Forelimb muscle (tissue), 1 donor: ENCODE measurements at places on chromosomes 1 and 21.

GRCh38 chr1:6614019-6614928 is 743 bp downstream of the PHF13 start:
- no peak for DNase-seq

- DNase-seq: no peak
Measured at GRCh38 chr1:164905869-164906268, 346.9 kb downstream of the PBX1 start.

- DNase-seq: no peak
Measured at GRCh38 chr1:185334182-185334581, 17.1 kb upstream of the IVNS1ABP start.

- DNase-seq: no peak
Measured at GRCh38 chr1:53325326-53326087, 2.4 kb downstream of the LRP8 start.

DNA sequence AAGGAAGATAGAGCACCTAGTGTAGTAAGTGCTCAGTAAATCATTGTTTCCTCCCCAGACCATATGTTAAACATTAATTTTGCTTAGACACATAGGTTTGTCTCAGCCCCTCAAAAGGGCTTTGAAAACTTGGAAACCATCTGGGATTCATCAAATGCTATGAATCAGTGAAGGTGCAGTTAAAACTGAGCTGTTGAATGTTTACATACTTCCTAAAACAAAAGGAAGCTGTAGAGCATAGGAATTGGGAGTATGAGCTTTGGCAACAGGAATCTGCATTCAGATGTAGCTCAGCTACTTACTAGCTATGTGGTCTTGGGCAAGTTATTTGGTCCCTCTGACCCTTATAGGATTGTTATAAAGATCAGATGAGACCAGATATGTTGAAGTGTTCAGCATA is 18.7 kb upstream of the PODN start:
- DNase-seq: no peak

GRCh38 chr21:23496729-23497128 is 2110.6 kb downstream of the MRPL39 start:
- DNase-seq: no peak

DNA sequence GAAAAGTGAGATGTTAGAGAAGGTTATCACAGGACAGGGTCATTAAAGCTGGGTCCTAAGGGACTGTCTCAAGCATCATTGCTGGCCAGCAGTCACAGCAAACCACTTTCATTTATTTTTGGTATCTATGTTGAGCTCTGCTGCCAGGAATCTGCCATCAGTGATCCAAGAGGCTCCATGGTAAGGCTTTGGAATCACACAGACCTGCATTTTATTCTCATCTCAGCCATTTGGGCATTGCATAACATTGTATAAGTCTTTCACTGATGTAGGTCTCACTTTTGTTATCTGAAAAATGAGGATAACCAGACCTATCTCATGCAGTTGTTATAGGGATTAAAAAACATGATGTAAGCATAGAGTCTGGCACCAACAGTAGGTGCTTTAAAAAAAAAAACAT is 77.5 kb downstream of the OMA1 start:
- no peak for DNase-seq

- DNase-seq: no peak
Measured at GRCh38 chr21:38206646-38207045, 50.1 kb upstream of the KCNJ15 start.

DNA sequence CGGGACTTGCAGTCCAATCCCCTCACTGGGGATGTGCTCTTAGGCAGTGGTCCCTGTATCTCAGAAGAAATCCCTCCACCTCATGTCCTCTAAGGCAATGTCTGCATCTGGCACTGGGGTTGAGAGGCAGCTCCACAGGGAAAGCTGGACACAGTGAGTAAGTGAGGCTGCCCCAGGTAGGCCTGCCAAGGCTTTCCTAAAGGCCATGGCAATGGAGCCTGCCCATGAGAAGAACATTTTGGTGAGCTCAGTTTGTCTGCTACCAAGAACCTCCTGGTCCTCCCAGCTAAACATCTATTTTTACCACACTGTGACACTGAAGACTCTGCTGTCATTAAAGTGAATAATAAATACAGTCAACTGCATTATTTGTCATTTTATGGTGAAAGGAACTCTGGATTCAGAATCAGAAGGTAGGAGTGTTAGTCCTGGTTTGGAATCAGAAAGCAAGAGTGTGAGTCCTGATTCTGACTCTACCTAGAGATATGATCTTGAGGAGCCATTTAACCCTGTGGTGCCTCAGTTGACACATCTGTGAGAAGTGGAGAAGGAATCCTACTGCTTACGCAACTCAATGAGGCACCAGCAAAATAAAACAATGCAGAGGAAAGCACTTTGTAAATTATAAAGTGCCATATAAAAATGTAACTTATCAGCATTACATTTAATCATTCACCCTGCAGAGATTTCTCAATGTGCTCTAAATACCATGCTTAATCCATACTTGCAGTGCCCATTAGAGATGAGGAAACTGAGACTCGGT is 41.0 kb downstream of the TBX15 start:
- DNase-seq: no peak

GRCh38 chr21:31557421-31558188 is 101.9 kb upstream of the SOD1 start:
- DNase-seq: no peak

- DNase-seq: no peak
Measured at GRCh38 chr1:238681021-238681420, 705.3 kb upstream of the CHRM3 start.

- DNase-seq: no peak
Measured at GRCh38 chr1:209810783-209811182, 4.8 kb upstream of the IRF6 start.

DNA sequence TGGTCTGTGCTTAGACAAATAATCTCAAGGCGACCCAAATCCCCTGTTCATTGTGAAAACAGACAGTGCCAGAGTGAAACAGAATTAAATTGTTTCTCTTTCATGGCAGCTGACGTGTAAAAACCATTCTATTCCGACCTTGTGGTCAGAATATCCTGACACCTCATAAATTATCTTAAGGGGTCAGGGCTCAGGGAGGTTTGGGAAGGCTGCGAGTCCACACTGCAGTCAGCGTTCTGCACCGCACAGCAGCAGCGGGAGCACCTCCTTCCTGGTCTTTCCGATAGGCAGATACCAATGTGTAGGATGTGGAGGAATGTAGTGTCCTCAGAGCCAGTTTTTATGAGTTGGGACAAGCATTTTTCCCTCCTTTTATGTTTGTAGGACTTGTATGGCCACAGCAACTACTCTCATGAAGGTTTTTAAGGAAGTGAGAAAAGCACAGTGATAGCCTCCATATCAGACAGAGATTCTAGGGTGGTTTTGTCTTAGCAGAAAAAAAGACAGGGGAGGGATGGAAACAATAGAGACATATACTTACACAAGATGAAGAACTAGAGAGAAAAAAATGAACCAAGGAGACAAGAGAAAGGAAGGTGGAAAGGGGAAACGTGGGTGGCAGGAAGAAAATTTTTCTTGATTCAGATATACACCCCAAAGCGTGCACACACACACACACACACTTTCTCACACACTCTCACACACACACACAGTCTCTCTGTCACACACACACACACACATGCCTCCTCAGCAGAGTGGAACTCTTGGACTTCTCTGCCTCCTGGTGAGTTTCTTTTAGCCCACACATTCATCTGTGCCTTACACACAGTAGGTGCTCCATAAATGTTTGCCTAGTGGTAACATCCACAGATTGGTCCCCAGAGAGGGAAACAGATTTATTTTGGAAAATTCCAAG is 68.6 kb downstream of the NTMT2 start:
- no peak for DNase-seq

DNA sequence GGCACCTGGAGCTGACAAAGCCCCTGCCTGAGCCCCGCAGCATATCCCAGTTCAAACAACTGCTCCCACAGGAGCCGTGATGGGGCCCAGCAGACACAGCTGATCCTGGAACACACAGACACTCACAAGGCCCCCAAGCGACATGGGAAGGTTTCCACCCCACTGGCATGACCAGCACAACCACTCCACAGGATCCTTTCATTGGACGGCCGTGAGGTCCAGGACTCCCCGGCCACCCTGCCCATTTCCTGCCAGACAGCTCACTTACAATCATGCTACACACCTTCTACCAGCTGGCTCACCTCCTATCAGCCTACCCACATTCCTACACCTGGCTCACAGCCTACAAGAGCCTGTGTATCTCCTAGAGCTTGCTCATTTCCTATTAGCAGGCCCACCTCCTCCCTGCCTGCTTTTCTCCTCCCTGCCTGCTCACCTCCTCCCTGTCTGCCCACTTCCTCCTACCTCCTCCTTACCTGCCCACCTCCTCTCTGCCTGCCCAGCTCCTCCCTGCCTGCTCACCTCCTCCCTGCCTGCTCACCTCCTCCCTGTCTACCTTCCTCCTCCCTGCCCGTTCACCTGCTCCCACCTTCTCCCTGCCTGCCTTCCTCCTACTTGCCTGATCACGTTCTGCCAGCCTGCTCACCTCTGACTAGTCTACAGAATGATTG is 73.9 kb downstream of the MATN1 start:
- no peak for DNase-seq

GRCh38 chr1:208652296-208653160 is 408.3 kb upstream of the PLXNA2 start:
- peak; percentile 46 for DNase-seq
